ENCODE measurements at places on chromosomes 12 and 14.

GRCh38 chr12:25434515-25434914 lies 118.6 kb downstream of the LMNTD1 start:
- H3K4me1 ChIP-seq = no peaks in the 10 kb centered on the region
- no peaks in the 10 kb centered on the region for H3K36me3 ChIP-seq

DNA sequence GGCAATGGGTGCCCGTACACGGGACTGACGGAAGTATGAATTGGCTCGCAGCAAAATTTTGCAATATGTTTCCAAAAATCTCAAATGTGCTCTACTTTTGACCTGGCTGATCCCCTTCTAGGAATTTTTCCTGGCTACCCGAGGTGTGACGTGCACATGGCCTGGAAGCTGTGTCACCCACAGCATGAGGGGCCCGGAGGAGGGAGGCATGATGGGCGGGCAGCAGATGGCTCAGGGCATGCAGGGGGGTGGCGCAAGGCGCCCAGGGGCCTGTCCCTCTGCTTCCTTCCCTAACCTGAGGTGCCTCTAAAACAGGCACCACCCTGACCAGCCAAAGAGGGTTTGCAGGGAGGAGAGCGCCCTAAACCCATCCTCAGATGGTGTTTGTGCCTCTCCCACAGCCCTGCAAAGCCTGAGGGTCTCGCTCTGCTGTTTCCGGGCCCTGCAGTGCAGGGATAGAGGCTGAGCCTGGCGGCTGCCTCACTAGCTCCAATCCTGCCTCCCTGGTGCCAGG lies 6.7 kb downstream of the GPR132 start:
- peaks cover 20% of the 10 kb centered on the region for H3K27me3 ChIP-seq
- H3K4me1 ChIP-seq = peaks cover 14% of the 10 kb centered on the region
- H3K4me3 ChIP-seq = no peak overlapping the region
- H3K36me3 ChIP-seq = no peaks in the 10 kb centered on the region
- DNase-seq = no peak

GRCh38 chr14:53929871-53930715 lies 26.5 kb downstream of the BMP4 start:
- H3K27ac ChIP-seq = no peak overlapping the region
- H3K4me1 ChIP-seq = no peaks in the 10 kb centered on the region
- no peaks in the 10 kb centered on the region for H3K36me3 ChIP-seq
- H3K27me3 ChIP-seq = no peaks in the 10 kb centered on the region
- no peak overlapping the region for H3K4me3 ChIP-seq

GRCh38 chr12:88172844-88173407 lies 30.8 kb downstream of the TMTC3 start:
- H3K4me1 ChIP-seq = no peaks in the 10 kb centered on the region
- H3K27ac ChIP-seq = no peak overlapping the region
- DNase-seq = no peak
- peaks cover 8% of the 10 kb centered on the region for H3K36me3 ChIP-seq
- no peaks in the 10 kb centered on the region for H3K27me3 ChIP-seq

DNA sequence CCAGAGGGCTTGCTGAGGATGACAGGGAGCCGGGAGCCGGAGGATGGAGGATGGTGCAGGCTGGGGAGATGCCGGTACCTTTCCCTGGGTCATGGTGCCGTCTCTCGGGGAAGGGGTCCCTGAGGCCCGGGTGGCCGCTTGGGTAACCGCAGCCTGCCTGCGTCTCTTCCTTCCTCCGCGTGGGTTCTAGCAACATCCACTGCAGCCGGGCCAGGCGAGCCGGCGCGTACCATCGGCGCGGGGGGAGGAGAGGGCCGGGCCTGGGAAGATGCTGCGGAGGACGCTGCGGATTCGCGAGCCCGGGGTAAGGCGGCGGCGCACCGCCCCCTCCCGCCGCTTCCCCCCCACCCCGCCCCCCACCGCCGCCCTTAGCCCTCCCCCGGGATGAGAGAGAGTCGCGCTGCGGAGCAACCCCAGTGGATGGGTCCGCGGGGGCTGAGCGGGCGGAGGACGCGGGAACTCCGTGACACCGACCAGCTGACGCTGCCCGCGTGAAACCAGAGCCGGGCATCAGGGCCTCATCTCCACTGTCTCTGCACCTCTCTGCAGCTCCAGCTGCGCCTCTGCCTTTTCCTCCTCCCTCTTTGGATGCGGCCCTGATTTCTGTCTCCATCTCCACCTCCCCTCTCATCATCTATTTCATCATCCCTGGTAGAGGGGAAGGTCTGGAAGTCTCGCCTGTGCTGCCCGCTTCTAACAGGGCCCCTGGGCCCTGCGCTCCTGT lies at the start of gene FAIM2:
Gene FAIM2 (minus strand): TSS at position 201 of the 724 bp plus-strand sequence. CDS start 108 bp downstream, at position 93.
- H3K36me3 ChIP-seq = no peaks in the 10 kb centered on the region
- no peak within 1 kb of the TSS for H3K27ac ChIP-seq
- H3K27me3 ChIP-seq = peaks cover 19% of the 10 kb centered on the region
- no peak for DNase-seq
- H3K4me1 ChIP-seq = peaks cover 3% of the 10 kb centered on the region
- peak within 1 kb of the TSS; percentile 56 for H3K4me3 ChIP-seq

GRCh38 chr12:20272801-20273200 lies 95.5 kb upstream of the PDE3A start:
- no peaks in the 10 kb centered on the region for H3K4me1 ChIP-seq
- no peaks in the 10 kb centered on the region for H3K27me3 ChIP-seq
- no peaks in the 10 kb centered on the region for H3K36me3 ChIP-seq
- DNase-seq = no peak
- no peak overlapping the region for H3K4me3 ChIP-seq
- H3K27ac ChIP-seq = no peak overlapping the region

DNA sequence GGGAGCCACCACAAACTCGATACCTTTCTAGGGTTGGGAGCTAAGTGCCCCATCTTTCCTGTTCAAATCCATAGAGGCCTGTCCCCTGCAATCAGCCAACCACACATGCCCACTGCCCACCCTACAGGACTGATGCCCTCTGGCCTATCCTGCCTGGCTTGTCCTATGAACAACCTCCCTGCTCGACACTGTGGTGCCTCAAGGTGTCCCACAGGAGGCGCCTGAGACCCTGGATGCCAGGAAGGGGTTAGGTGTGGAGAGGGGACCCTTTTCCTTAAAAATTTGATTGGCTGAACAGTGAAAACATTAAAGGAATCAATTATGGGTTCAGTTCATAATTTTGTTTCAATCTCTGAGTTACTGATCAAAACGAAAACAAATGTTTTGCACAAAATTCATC lies 97.3 kb upstream of the FZD10 start:
- no peaks in the 10 kb centered on the region for H3K4me1 ChIP-seq
- no peak overlapping the region for H3K27ac ChIP-seq
- H3K27me3 ChIP-seq = peaks cover 3% of the 10 kb centered on the region
- no peak for DNase-seq
- no peak overlapping the region for H3K4me3 ChIP-seq

GRCh38 chr14:94653321-94653720 lies 41.1 kb downstream of the SERPINA3 start:
- no peak overlapping the region for H3K27ac ChIP-seq
- DNase-seq = no peak
- H3K4me1 ChIP-seq = no peaks in the 10 kb centered on the region
- no peak overlapping the region for H3K4me3 ChIP-seq

GRCh38 chr14:99136401-99136800 lies 135.6 kb downstream of the BCL11B start:
- no peaks in the 10 kb centered on the region for H3K27me3 ChIP-seq
- H3K4me3 ChIP-seq = no peak overlapping the region
- no peak for DNase-seq

- peaks cover 62% of the 10 kb centered on the region for H3K27me3 ChIP-seq
- no peak for DNase-seq
- 0 out of 2 replicates have a peak overlapping the region, but pooled peaks have one; percentile 38 for H3K27ac ChIP-seq
- H3K36me3 ChIP-seq = no peaks in the 10 kb centered on the region
These were observed 44.7 kb upstream of the FBRSL1 start for GRCh38 chr12:132444957-132445883.

GRCh38 chr12:52207895-52208294 lies 16.1 kb upstream of the KRT80 start:
- H3K36me3 ChIP-seq = no peaks in the 10 kb centered on the region
- no peaks in the 10 kb centered on the region for H3K27me3 ChIP-seq
- H3K4me1 ChIP-seq = no peaks in the 10 kb centered on the region
- H3K4me3 ChIP-seq = no peak overlapping the region
- DNase-seq = no peak

DNA sequence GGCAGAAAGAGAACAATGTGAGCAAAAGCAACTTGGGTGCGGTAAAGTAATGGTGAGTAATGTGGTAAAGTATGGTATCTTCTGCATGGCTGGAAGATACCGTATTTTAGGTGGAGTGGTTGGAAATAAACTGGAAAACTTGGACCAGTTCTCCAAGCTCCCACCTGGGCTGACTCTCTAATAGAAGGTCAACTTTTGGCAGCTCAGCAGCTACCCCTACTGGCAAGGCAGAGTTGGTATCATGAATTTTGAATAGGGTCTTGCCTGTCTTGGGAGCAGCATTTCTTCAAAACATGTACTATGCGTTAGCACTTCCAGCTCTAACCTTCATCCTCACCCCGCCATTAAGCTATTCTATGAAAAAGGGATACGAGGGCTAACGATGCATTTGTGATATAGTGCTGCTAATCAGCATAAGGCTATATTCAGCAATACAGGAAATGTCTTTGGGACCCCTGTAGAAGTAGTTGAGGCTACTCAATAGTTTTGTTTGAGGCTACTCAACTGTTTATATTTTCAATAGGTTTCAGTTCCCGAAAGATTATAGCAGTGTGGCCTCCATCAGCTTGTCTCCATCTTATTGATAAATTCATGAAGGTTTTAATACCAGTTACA lies 276.3 kb upstream of the FAR2 start:
- no peak overlapping the region for H3K27ac ChIP-seq
- no peaks in the 10 kb centered on the region for H3K36me3 ChIP-seq
- DNase-seq = peak; percentile 34
- H3K4me3 ChIP-seq = no peak overlapping the region
- no peaks in the 10 kb centered on the region for H3K27me3 ChIP-seq
